ENCODE measurements at places on chromosomes 7 and 10. TPM values are rescaled to one million over a fixed set of nuclear protein-coding genes. Genes with fewer than 3 reads are reported as not detected.

DNA sequence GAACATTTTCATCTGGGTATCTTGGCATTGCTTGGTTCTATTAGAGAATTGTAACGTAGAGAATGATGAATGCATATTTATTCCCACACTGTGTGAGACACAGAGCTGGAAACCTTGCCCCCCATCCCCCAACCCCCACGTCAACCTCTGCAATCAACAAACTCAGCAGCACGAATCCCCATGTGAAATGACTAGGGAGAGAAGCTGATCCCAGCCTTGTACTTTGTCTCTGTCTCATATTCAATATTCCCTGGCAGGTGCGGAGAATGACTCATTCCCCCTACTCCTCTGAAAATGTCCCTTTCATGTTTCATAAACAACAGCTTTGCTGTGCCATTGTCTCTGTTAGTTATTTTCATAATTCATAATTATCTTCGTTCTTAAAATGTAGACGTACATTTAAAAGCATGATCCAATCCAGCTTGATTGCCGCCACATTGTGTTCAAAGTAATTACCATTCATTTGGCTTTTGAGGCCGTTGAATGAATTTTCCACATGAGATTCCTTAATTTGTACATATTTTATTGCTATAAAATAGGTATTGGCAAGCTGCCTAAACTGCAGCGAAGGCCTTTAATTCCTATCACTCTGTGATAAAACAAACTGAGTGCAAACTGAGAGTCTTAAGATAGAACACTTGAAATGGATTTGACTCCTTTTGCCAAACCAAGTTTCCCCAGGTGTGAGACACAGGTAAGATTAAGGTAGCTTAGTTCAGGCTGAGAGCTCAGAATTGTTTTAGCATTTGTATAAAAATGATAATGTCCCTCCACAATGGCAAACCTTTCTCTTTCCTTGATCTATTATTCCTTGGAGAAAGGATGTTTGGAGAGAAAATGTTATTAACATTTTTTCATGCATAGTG lies 920.2 kb downstream of the TYW1 start:
- H3K4me3 ChIP-seq = no peak overlapping the region
- no peaks in the 10 kb centered on the region for H3K4me1 ChIP-seq
- no peaks in the 10 kb centered on the region for H3K27me3 ChIP-seq

- no peaks in the 10 kb centered on the region for H3K36me3 ChIP-seq
- peaks cover 7% of the 10 kb centered on the region for H3K4me1 ChIP-seq
- H3K27me3 ChIP-seq = no peaks in the 10 kb centered on the region
- no peak overlapping the region for H3K27ac ChIP-seq
- H3K4me3 ChIP-seq = no peak overlapping the region
Measured at GRCh38 chr10:80449520-80449919, 4.6 kb upstream of the TSPAN14 start.

DNA sequence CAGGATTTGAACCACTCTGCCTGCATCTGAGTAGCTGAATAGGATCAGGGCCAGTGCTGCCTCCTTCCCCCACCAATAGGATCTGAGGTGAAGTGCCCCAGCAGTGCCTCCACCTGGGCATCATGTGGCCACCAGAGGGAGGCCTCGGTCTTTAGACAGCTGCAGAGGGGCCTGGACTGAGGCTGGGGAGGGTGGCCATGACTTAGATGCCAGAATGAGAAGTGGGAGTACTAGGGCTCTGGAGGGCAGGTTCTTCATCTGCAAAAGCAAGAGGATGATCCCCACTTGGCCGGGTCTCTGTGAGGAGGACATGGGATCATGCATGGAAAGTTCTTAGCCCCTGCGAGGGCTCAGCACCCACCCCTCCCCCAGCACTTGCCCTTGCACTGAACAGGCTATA lies 56.9 kb downstream of the NEUROG3 start:
- no peaks in the 10 kb centered on the region for H3K36me3 ChIP-seq
- no peak overlapping the region for H3K4me3 ChIP-seq
- H3K27me3 ChIP-seq = no peaks in the 10 kb centered on the region
- no peak overlapping the region for H3K27ac ChIP-seq
- DNase-seq = no peak

DNA sequence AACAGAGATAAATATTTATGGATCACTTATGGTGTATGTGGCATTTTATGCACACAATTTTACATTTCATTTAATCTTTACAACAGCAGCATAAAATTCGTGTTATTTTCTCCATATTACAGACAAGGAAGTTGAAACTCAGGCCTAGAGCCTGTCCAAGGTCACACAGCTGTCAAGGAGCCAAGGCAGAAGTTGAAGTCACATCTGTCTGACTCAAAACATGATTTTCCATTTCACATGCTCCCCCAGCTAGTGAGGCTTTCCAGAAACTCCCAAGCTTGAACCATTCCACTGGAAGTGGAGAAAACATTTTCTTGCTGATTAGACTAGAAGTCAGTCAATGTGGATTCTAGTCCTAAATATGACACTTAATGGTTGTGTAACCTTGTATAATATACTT lies 110.5 kb downstream of the HECTD2 start:
- no peaks in the 10 kb centered on the region for H3K36me3 ChIP-seq
- H3K4me3 ChIP-seq = no peak overlapping the region
- DNase-seq = no peak
- H3K27me3 ChIP-seq = no peaks in the 10 kb centered on the region

HOXA1 gene
- total RNA-seq = 0.16 TPM

PRRT4 gene
- 2.2 TPM for total RNA-seq

CYP2E1 gene
- 14.0 TPM for total RNA-seq

SFTPA1 gene
- total RNA-seq = not detected

Data from gastrocnemius medialis (tissue), 4 donors.